ENCODE measurements at places on chromosomes 12 and 14.

- DNase-seq: no peak
Observed at GRCh38 chr12:59929110-59929509, 333.3 kb downstream of the SLC16A7 start.

- DNase-seq: no peak
Observed at GRCh38 chr14:104268295-104268694, 129.9 kb downstream of the KIF26A start.

DNA sequence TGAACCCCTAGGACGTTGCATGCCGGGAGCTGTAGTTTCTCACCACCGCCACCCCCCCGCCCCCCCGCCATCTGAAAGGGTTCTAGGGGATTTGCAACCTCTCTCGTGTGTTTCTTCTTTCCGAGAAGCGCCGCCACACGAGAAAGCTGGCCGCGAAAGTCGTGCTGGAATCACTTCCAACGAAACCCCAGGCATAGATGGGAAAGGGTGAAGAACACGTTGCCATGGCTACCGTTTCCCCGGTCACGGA lies 501 bp upstream of the HSP90B1 start:
- DNase-seq: no peak

GRCh38 chr14:82689948-82690347 lies 1156.3 kb upstream of the SEL1L start:
- no peak for DNase-seq

- no peak for DNase-seq
Observed at GRCh38 chr12:33519566-33519965, 79.9 kb upstream of the SYT10 start.

Data from mucosa of descending colon (tissue), 3 donors.